ENCODE measurements at places on chromosomes 7 and 10.

DNA sequence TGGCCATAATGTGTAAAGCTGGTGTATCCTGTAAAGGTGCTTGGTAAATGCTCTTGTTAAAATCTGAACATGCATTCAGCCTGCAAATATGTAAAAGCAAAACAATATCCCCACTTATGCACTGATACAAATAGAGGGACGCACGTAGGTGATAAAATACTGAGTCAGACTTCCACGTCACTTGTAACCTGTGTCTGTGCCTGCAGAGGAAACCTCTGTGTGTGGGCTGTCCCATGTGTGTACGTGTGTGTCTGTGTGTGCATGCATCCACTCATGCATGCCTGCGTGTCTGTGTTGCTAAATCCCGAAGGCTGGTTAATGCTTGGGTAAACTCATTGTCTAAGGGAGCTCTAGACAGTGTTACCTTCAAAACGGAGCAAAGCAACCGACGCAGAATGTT lies 68.9 kb downstream of the KLF6 start:
- DNase-seq, result no peak

DNA sequence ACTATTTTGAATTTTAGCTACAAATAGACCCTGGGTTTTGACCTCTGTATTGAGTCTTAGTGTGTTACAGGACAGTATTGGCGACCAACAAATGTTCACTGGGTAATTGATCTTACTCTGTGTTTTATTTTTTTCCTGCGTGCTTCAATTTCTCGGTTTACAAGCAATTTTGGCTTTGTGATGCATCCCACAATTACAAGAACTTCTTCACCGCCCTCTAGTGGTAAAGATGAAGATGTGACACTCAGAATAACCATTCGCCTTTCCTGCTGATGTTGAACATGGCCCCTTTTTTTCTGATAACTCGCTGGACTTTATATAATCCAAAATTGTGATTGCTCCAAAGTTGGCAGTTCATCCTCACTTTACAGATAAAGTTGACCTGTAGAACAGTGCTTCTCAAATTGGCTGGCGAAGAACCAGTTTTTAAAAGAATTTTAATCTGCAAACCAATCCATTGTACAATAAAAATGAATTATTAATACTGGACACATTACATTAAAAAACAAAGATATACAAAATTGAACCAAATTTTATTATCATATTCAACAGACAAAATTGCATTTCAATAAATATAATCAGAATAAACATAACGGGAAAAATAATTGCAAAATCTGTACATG lies 20.2 kb upstream of the SMC3 start:
- peak; percentile 89 for DNase-seq

GRCh38 chr7:67661-68395 lies 124.5 kb upstream of the FAM20C start:
- DNase-seq, result no peak

DNA sequence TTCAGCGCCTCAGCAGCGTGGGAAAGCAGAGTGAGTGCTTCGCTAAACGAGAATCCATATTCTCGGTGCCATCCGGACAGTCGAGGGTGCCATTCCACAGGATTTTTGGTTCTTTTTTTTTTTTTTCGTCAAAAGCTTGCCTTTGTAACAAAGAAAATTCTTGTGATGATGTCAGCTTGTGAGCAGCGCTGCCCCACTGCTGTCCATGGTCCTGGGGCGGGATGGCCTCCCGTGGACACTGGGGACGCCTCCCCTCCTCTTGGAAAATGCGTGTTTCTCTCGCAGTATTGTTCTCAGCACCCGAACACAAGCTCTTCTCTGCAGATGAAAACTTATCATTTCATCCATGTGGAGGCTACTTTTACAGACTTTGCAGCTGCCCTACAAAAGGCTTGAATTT lies 477.4 kb downstream of the TCERG1L start:
- DNase-seq, result no peak

DNA sequence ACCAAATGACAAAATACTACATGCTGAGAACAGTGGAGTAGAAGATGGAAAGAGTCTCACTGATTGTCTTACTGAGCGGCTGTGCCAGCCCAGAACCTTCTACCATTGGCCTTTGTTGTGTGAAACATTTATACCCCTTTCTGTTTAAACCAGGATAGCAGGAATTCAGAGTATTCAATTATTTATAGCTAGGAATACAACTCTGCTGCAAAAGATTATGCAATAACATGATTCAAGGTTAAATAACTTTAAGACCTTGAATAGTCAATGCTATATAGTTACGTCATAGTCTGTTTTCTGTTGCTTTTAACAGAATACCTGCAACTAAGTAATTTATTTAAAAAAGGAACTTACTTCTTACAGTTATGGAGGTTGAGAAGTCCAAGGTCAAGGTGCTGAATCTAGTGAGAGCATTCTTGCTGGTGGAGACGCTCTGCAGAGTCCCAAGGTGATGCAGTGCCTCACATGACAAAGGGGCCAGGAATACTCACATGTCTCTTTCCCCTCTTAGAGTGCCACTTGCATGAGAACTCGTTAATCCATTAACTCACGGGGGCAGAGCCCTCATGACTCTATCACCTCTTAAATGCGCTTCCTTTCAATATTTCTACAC lies 371.8 kb downstream of the MDFIC start:
- no peak for DNase-seq

DNA sequence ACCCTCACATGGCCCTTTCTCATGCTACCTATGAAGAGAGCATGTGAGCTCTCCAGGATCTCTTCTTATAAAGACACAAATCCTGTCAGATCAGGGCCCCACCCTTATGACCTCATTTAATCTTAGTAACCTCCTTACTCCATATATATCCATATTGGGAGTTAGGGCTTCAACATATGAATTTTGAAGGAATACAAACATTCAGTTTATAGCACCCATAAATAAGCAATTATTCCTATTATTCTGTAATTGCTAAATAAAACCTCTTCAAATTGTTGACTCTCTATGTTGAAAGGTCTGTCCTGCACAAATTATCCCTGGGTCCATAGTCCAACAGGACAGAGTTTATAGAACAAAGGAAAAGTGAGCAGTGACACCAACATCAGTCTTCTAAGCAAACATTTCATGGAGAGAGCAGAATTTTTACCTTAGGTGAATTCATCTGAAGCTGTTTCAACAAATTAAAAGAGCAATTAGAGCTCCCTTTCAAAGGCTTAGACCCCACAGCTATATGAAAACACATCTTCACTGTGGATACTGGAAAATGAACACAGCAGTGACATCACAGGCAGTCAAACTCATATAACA lies 12.2 kb downstream of the DOCK4 start:
- no peak for DNase-seq

DNA sequence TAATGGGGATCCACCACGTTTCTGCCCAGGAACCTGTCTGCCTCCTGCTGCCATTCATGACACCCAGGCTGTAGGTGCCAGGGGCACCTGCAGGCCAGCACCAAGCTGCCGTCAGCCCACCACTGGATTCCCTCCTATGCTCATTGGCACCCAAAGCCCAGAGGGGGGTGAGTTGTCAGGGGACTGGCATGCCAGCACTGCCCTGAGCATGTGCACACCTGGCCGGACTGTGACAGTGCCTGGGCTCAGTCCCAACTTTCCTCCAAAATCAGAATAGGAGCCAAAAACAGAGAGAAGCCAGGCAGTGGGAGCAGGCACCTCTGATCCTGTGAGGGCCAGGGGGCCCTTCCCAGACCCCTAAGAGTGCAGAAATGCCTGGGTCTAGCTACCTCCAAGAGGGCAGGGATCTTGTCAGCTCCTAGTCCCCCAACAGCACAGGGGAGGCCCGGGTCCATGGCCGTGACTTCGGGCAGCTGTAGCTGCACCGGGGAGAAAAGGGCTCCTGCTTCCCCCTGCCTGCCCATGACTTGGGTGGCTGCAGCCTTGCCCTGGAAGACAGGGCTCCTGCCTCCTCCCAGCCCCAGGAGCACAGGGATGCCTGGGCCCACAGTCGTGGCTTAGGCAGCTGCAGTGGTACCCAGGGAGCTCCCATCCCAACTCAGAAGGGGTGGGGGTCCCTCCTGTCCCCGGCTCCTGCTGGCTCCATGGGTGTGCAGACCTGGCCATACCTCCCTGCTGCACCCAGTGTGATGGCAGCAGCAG lies 249.8 kb upstream of the DKK1 start:
- no peak for DNase-seq

- no peak for DNase-seq
Measured at GRCh38 chr10:122165484-122166276, 105.4 kb upstream of the BTBD16 start.

DNA sequence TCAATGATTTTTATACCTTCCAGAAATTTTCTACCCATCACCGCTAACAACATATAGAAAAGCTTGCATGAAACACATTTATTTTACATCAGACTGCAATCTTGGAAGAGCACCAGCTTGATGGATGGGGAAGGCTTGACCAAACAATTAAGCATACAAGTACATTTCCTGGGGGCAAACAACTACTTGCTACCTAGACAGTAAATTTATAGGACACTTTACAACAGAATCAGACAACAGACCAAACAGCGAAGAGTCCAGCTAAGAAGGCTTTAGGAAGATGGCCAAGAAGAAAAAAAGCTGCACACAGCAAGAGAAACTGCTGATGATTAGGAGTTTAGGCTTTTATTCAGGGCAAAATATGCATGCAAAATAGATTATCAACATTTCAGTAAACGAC lies 8.0 kb downstream of the AASS start:
- no peak for DNase-seq

- DNase-seq, result no peak
Measured at GRCh38 chr7:100437150-100438100, 1.1 kb upstream of the PPP1R35 start.

DNA sequence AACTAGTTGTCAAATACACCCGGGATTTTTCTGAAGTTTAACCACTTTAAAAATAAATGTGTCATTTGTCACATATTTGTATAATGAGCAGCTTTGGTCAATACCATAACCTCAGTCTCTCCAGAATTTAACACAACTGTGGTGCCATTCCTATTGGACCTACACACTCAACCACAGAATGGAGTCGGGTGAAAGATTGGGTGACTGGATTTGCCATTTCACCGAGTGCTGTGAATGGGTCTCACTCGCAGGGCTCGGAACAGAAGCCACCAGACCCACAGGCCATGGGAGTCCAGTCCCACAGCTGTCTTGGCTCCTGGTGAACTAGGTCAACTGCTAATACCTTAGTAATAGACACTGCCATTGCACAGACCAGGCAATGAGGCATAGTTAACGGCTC lies 298.4 kb downstream of the CCDC3 start:
- no peak for DNase-seq

DNA sequence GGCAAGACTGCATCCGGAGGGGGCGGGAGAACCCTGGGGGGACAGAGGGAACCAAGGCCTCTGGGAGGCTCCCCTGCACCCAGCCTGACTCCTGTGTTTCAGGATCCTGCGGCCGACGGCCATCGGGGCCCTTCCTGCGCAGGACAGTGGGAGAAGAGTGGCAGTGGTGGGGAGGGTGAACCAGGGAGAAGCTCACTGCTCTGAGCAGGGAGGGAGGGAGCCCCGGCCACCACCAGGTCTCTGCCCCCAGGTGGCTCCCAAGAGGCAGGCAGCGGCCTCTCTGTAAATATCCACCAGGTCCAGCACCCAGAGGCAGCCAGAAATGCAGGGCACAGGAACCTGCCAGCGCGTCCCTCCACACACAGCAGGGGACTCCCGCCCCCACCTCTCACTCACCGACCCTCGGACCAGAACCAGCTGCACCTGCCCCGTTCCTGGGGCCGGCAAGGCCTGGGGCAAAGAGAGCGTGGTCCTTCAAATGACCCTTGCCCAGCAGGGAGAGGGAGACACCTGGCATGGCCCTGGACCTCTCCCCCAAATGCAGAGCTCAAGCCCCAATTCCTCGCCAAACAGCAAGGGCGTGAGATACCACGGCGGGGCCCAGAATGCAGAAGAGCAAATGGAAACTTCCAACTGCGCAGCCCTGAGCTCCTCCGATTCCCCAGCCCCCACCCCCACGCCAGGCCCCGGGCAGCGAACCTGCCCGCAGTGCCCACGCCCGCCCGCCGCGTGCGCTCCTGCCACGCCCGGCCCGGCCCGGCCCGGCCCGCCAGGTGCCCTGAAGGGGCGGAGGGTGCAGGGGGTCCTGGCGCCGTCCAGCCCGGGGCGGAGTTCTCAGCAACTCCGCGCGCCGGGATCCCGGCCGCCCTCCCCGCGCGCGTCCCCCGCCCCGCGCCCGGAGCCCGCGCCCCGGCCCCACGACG lies 805 bp downstream of the RASGEF1A start:
- peak; percentile 60 for DNase-seq

DNA sequence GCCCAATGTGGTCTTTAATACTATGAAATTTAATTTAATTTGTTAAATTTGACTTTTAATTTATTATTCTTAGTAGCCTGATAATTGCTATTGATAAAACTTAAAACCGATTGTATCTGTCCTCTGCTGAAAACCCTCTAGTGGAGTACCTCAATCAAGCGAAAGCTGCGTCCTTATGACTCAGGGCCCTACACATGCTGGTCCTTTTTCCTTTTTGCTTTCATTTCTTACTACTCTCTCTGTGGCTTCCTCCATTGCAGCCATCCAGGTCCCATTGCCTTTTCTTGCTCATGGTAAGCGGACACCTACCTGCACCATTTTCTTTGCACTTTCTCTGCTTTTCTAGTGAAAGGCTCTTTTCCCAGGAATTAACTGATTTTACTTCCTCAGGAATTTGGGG lies 301.1 kb downstream of the INHBA start:
- DNase-seq, result no peak

GRCh38 chr10:90968328-90969081 lies 47.6 kb upstream of the ANKRD1 start:
- no peak for DNase-seq

DNA sequence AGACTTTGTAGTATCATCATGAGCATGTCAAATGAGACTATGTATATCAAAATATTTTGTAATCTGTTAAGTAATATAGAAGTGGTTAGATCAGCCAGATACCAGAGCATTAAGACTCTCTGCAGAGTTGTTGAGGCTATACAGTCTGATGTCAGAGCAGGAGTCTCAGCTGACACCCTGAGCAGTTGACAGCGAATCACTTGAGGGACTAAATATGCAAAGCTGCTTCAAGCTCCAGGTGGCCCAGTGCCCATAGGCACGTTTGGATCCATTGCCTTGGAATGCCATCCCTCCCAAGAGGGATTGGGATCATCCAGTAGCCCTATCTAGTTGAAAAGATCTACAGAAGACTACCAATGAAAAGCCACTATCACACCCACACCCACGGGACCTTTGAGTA lies 210.2 kb downstream of the TAX1BP1 start:
- peak; percentile 13 for DNase-seq

- no peak for DNase-seq
Measured at GRCh38 chr7:156524818-156525597, 115.6 kb upstream of the RNF32 start.
